NCI-H2171 (cell line): ENCODE measurements at places on chromosomes 7 and 10.
A peak's percentile ranks its signal among the peaks of the same experiment; 100 is the strongest.

- no peak for DNase-seq
Observed at GRCh38 chr7:143131781-143132180, at the start of gene PIP. TSS of gene PIP (plus strand) at chr7:143132077. CDS start at chr7:143132117, 40 bp downstream.

GRCh38 chr10:25064401-25064800, 48.0 kb downstream of the THNSL1 start:
- DNase-seq, result no peak

- no peak for DNase-seq
Observed at GRCh38 chr10:30765022-30765615, 135.6 kb upstream of the LYZL2 start.

GRCh38 chr7:117790251-117790650, 83.0 kb downstream of the CTTNBP2 start:
- DNase-seq, result no peak

DNA sequence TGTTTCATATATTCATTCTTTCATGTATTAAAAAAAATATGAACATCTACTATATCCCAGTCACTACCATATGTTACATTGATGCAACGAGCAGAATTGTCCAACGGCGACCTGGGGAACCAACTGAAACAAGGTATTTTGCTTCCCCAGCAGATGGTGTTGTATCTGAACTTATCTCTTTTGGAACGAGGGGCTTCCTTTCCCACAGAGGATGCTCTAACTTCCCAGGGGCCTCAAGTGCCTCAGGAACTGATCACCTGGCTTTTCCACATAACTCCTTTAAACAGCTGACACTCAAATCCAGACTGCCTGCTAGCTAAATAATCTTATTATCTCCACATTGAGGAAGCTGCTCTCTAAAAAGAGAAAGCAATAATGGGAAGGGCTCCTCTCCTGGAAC, 259.3 kb downstream of the HTR7 start:
- DNase-seq, result no peak

GRCh38 chr10:126634347-126634746, 36.1 kb downstream of the C10orf90 start:
- DNase-seq, result no peak

DNA sequence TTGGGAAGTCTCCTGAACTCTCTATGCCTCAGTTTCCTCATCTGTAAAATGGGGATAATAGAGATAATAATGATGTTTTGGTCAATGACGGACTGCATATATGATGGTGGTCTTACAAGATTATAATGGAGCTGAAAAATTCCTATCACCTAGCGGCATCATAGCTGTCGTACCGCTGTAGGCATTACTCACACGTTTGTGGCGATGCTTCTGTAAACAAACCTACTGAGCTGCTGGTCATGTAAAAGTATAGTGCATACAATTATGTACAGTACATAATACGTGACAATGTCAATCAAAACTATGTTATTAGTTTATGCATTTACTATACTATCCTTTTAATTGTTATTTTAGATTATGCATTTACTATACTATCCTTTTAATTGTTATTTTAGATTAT, 339.1 kb upstream of the NPVF start:
- DNase-seq, result no peak

DNA sequence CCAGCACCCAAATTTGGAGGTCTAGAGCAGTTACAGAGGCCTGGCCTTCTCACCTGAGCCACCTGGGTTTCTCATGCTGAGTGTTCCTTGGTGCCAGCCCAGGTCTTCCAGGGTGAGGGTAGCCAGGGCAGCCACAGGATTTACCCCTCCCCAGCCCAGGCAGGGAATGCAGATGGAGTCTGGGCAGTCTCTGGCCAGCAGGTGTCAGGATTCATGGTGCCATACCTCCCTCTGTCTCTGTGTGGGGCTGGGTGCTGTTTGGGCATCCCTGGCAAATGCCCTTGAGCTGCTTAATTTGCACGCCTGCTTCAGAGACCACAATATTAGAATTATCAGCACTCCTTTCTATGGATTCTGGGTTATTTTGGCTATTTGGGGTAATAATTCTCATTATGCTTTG, 246.7 kb downstream of the GFRA1 start:
- no peak for DNase-seq

GRCh38 chr7:129611246-129612111, at the start of gene NRF1:
TSS of gene NRF1 (plus strand) at chr7:129611720. CDS start at chr7:129657352, 45,632 bp downstream.
- DNase-seq, result peak; percentile 91

DNA sequence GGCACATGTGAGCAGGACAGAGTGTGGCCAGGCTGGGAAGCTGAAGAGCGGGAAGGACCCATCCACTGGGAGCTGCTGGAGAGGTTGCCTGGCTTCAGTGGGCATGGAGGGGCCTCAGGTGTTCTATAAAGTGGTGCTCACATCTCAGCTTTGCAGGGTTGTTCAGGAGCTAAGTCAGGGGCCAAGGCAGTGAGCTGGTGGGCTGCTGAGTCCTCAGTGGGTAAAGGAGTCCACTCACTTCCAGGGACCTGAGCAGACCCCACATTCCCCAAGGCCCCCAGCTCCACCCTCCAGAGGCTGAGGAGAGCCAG, 28.8 kb upstream of the C10orf53 start:
- DNase-seq, result no peak

GRCh38 chr10:22338185-22338900, 7.0 kb upstream of the SPAG6 start:
- DNase-seq, result no peak

- DNase-seq, result no peak
Observed at GRCh38 chr10:129236274-129236691, 230.8 kb upstream of the MGMT start.

DNA sequence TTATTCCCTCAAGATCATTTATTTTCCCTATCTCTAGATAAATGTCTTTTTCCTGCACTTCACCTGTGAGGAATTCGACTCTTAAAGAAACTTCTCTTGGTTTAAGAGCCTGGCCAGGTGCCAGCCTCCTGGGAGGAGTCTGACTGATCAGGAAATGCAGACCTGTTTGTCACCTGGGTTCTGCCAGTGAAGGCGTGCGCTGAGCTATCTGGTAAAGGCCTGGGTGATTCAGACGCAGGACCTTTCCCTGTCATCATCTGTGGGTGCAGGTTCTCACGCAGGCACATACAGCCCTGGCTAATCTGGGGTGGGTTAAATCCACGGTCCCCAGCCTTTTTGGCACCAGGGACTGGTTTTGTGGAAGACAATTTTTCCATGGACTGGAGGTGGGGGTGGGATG, 65.3 kb upstream of the AQP1 start:
- no peak for DNase-seq

- peak; percentile 22 for DNase-seq
Observed at GRCh38 chr7:471866-472639, 47.6 kb downstream of the PDGFA start.

DNA sequence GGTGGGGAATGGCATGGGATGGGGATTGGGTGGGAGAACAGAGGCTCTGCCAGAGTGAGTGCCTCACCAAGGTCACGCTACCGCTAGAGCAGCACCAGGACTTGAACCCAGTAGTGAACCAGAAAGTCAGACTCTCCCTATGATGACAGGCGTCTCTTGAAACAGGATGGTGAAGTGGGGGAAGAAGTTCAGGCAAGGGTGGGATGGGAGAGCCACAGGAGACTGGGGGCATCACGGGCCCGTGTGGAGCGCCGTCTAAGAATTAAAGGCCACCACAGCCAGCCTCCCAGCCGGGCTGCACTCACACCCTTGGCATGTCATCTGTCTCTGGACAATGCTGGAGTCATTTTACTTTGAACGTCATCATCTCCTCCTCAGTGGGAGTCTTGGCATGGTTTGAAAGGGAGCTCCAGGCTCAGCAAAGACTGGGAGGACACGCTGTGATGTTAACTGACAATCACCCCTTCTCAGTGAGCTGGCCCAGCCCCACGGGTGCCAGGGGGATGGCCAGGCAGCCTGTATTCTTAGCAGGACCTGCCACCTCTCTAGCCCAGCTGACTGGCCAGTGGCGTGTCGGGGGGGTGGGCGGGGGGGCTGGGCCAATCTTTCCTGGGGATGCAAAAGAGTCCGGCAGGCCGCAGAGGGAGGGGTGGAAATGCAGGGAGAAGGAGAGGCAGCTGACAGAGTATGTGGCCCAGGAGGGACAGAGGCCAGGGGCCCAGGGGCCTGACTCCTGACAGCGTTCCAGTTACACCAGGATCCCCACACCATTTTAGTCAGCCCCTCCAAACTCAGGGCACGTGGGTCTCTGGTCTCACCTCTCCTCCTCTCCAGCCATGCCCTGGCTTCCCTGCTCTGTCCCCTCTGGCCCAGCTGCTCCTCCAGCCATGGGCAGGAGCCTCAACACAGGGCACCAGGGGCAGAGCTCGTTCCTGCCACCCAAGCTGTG, 96.2 kb downstream of the VOPP1 start:
- DNase-seq, result no peak

DNA sequence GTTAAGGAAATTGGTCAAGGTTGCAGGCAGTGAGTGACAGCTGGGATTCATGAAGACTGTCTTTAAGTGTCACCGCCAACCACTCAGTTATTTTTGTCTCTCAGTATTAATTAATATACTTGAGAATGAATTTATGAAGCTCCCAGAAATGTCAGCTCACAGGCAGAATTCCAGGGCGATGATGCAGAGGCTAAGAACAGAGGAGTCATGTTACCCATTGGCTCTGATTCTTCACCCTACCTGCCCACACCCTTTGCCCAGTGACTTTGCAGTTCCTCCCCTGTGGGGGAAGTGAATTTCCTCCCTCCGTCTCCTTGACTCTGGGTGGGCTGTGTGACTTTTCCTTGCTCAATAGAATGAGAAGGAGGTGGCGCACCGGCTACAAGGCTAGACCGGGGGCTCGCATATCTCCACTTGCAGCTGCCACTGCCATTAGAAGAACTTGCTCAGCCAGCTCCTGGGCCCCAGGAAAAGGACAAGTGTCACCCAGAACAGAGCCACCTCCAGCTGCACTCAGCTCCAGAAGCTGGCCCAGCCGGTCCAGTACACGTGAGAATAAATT, 157.1 kb upstream of the PRKCQ start:
- no peak for DNase-seq

GRCh38 chr7:110600956-110601355, 490.0 kb upstream of the LRRN3 start:
- DNase-seq, result peak; percentile 23

DNA sequence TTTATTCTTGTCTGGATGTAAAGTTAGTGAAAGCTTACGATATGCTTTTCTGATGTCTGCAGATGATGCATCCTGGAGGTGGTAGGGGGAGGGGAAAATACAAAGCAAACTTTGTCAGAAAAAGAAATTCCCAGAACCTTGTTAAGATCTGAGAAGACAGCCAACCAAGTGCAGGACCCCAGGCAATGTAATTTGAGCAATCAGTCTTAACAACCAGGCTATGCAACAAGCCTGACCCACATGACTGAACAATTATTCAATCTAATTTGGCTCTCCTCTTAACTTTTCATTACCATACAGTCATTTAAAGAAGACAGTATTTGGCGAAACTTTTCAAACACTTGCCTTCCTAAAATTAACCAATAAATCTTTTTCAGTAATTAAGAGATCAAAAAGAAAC, 74.5 kb downstream of the DNAJC1 start:
- DNase-seq, result no peak

DNA sequence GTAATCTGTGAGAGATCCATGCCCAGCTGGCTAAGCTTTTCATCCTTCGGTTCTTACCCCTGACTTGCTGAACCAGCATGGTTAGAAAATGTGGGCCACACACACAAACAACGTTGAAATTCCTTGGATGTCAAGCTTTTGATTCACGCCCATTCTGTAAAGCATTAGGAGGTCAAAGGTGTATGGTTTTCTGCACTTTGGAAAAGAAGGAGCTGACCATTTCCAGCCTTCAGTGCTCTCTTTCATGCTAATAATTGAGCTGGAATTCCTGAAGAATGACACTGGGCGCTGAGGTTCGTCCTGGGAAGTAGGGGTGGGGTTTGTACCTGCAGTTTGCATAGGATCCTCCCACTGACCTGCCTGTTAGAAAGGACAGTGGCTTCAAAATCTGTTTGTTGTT, 23.1 kb downstream of the KLF6 start:
- DNase-seq, result no peak

- no peak for DNase-seq
Observed at GRCh38 chr10:43229208-43230061, 37.4 kb downstream of the RASGEF1A start.

- DNase-seq, result no peak
Observed at GRCh38 chr7:113831556-113831955, 87.3 kb downstream of the PPP1R3A start.

DNA sequence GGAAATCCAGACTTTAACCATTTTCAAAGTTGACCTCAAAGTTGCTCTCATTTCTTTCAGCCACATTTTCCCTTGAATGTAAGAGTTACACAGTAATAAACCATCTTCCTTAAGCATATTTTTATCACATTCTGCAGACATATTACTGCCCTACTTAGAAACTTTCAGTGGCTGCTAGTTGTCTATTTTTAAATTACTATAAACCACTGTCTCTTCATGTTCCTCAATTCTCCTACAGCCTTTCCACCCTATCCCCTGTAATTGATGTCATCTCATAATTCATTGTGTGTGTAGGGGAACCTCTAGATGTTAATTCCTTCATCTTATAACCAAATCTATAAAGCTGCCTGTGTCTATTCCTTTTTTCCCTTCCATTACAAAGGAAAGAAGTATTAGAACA, 78.1 kb upstream of the STRIP2 start:
- DNase-seq, result no peak

DNA sequence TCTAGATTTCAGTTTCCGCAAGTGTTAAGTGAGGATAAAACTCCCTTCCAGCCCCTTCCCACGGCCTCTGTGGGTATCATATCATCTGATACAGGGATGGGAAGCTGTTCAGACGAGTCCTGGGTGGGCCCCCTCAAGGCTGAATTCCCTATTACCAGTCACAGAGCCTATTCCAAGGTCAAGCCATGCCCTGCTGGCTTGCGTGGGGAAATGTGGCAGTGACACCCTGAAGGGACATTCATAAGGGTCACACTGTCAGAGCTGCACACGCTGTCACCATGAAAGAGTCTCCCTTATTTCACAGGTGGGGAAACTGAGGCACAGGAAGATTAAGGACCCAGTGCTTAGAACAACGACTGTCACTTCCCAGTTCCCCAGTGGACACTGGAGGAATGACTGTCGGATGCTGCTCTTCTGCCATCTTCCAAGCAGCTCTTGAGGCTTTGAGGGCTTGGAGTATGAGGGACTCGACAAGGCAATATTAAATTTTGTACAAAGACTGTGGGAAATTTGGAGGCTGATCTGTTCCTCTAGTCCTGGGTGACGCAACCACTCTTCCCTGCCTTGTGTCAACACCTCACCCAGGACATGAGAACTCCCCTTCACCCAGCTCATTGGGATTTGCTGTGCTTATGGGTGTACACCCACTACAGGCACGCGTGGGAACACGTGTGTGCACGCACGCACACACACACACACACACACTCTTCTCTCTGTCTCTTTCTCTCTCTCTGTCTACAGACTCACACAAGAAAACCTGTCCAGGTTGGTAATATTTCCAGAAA, 386.0 kb downstream of the RPS24 start:
- DNase-seq, result no peak

GRCh38 chr10:51675088-51675487, 24.3 kb downstream of the CSTF2T start:
- no peak for DNase-seq
